ENCODE measurements at places on chromosomes 7 and 10.

GRCh38 chr7:7565746-7566650 lies 686 bp upstream of the MIOS start:
- no peak for DNase-seq

- DNase-seq: no peak
These were observed 288.3 kb downstream of the CAMK1D start for GRCh38 chr10:12637649-12638048.

DNA sequence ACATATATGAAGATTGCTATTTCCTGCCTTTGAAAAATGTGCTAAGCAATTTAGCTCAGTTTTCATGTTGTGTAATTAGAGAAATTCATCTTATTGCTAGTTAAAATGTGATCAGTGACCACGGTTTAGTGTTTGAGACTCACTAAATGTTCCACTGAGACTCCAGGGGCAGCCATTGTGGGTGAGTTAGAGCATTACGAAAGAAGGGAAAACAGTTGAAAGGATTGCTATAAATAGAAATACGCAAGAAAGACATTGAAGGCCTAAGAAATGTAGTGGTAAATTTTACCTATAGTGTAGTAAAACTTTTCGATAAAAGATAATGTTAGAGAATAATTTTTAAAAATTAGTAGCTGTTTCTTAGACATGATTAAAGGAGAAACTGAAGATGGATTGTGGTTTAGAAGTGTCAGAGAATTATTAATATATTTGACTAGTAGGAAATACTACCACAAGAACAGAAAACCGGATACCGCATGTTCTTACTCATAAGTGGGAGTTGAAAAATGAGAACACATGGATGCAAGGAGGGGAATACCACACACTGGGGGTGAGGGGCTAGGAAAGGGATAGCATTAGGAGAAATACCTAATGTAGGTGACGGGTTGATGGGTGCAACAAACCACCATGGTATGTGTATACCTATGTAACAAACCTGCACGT lies 394.5 kb downstream of the SEMA3D start:
- no peak for DNase-seq

DNA sequence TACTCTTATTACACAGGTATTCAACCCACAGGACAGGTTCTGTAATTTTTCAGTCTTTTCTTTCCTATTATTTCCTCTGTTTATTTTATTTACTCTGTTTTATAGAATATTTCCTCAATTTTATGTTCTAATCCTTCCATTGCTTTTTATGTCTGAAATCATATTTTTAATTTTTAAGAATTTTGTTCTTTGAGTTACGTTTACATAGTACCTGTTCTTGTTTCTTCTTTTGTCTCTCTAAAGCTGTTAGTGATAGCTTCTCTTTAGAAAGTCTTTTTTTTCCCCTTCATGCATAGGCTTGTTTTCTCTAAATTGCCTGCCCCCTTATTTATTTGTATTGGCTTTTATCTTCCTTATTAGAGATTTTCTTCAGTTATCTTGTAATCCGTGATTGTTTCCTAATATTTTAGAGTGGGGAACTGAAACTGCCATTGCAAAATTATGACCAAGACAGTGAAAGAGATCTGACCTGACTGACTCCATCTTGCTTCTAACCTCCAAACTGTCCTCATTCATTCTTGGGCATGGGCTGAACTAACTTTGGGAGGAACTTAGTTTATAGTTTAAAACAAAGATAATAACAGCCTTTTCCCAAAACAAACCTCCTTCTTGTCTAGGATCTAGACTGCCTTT lies 187.6 kb downstream of the PFKFB3 start:
- DNase-seq: no peak

- DNase-seq: no peak
These were observed 113.4 kb upstream of the TCERG1L start for GRCh38 chr10:131424836-131425491.

- no peak for DNase-seq
These were observed 2.1 kb downstream of the GLCCI1 start for GRCh38 chr7:7970531-7971307.

GRCh38 chr10:80528185-80528700 lies 9.5 kb upstream of the SH2D4B start:
- DNase-seq: no peak

GRCh38 chr7:30133736-30134610 lies 813 bp upstream of the MTURN start:
- no peak for DNase-seq

All from stimulated activated CD4-positive, alpha-beta T cell treated with anti-CD3 and anti-CD28 coated beads, TNF-alpha, amount 100 ng/mL, for 48 hours (primary cell).